GM04503 (cell line): ENCODE measurements at places on chromosomes 7 and 10.

DNA sequence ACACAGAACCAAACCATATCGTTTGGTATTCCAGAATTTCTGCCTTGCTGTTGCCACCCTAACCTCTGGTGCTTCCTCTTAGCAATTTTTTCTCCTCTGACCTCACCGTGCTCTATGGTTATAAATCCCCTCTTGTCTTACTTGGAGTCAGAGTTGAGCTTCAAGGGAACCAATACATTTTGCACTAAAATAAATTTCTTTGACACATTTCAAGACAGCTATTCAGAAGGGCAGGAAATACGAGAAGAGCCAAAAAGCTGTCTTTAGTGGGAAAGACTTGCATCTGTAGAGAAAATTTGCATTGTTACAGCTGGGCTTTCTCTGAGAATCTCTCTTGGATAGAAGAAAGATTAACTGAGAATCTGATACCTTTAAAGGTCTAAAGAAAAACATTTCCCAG is 14.5 kb upstream of the AKR1C2 start:
- DNase-seq = no peak

GRCh38 chr7:17497549-17498167 is 199.2 kb downstream of the AHR start:
- DNase-seq = no peak

DNA sequence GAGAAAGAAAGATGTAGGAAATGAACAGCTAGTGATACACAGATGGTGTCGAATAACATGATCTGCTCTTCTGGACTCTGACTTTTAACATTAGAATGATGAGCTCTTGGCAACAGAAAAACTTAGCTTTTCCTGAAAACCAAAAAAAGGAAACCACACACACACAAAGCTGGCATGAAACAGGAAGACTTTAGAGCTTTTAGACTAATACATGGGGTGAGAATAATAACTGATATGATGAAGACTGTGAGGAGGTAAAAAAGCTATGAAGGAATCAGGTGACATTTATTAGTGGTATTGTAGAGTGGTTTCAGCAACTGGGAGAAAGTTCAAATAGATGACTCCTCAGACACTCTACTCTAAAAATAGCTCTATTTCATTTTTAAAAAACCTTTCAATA is 491.9 kb downstream of the PARD3 start:
- DNase-seq = peak; percentile 15

DNA sequence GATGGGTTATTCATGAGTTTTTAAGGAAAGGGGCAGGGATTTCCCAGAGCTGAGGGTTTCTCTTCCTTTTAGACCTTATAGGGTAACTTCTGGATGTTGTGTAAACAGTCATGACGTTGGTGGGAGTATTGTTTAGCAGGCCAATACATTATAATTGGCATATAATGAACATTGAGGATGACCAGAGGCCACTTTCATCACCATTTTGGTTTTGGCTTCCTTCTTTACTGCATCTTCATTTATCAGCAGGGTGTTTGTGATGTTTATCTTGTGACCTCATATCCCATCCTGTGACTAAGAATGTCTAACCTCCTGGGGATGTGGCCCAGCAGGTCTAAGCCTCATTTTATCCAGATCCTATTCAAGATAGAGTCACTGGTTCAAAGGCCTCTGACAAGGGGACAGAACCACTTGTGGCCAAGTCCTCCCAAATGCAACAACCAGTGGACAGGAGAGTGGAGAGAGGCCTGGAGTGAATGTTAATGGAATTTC is 77.3 kb upstream of the RPA3 start:
- DNase-seq = no peak

GRCh38 chr7:73520673-73521635 is 1.1 kb downstream of the BAZ1B start:
- DNase-seq = no peak

- DNase-seq = no peak
Observed at GRCh38 chr7:24501443-24502134, 71.7 kb upstream of the PALS2 start.

GRCh38 chr7:128812514-128813168 is 17.6 kb upstream of the FLNC start:
- no peak for DNase-seq

GRCh38 chr10:122498521-122498920 is 37.2 kb downstream of the HTRA1 start:
- DNase-seq = no peak

GRCh38 chr7:89054361-89054760 is 258.8 kb upstream of the TEX47 start:
- DNase-seq = no peak

DNA sequence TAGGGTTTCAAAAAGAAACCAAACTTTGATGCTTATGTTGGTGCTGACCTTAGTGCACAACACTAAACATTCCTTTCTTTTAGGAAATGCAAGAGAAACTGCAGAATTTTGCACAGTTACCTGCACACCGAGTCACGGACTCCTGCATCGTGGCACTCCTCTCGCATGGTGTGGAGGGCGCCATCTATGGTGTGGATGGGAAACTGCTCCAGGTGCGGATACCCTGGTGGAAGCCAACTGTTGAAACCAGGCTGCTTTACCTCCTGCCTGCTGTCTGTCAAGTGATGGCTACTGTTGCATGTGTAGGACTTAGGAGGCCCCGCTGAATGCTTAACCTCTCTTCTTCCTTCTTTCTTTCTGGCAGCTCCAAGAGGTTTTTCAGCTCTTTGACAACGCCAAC is 11.7 kb downstream of the CASP2 start:
- no peak for DNase-seq

DNA sequence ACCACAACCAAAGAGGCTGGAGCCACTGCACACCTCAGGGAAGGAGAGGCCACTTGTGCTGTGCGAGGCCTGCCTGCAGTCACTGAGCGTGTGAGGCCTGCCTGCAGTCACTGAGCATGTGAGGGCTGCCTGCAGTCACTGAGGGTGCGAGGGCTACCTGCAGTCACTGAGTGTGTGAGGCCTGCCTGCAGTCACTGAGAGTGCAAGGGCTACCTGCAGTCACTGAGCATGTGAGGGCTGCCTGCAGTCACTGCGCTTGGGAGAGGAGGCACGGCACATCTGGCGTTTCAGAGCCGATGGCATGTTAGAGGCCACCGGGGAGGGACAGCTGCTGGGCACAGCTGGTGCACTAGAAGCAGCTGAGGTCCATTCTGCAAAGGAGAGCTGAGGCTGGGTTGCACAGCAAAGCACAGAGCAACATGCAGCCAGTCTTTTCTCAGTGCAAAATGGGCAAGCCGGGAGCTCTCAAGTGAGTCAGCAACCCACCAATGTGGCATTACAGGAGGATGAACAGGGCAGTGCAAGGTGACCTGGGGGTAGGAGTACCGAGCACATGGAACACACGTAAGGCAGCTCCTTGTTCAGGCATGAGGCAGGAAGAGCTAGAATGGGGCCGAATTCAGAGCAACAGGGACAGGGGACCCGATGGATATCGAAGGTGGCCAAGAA is 540.1 kb downstream of the PTPRN2 start:
- DNase-seq = no peak

GRCh38 chr10:46329690-46330016 is 42.9 kb downstream of the ANTXRL start:
- no peak for DNase-seq

- DNase-seq = peak; percentile 28
Observed at GRCh38 chr10:59177031-59177797, 771 bp downstream of the PHYHIPL start.

DNA sequence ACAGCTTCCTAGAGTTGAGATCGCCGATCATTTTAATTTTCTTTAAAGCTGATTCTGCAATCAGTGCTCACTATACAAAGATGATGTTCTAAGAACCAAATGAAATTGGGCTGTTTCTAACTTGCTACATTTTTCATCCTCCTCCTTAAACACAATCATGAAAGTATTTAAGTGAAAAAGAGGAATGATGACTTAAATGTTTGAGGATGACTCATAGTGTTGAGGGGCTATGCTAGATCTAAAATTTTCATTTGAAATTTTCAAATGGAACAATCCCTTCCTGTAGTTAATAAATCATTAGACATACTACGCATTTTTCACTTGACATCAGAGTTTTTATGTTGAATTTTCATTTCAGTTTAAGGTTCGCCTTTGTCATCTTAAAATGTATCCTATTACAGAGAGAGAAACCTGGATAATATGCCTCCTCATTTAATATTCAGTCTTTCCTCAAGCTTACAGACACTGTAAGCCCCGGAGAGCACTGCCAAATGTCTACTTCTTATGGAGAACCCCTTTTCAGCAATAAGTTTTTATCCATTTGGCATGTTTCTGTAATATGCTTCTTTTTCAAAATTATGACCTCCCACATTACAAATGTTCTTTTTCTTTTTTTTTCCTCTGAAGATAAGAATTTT is 499.6 kb downstream of the MAGI2 start:
- DNase-seq = no peak

GRCh38 chr10:32971536-32972091 is 13.6 kb upstream of the ITGB1 start:
- no peak for DNase-seq

GRCh38 chr7:69732203-69732602 is 133.9 kb downstream of the AUTS2 start:
- DNase-seq = no peak

- DNase-seq = no peak
Observed at GRCh38 chr10:43233601-43234430, 33.0 kb downstream of the RASGEF1A start.

GRCh38 chr7:139384611-139385010 is 24.9 kb downstream of the LUC7L2 start:
- no peak for DNase-seq
